ENCODE measurements at places on chromosomes 1 and 21.
A peak's percentile ranks its signal among the peaks of the same experiment; 100 is the strongest.

DNA sequence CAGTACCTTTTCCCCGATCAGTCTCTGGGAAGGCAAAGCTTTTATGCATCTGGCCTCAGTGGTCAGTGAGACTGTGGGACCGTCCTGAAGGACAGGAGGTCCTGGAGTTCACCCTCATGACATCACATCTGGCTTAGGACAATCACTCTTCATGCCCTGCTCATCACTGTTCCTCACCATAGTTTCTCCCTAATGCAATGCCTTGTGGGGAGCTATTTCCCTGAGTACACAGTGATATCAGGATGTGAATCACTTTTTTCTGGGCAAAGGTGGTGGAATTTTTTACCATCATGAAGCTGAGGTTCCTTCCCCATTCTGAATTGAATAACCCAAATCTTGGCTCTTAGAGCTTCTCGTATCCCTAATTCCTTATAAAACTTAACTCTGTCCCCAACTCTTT is 34.8 kb upstream of the CFAP126 start:
- DNase-seq: no peak

- DNase-seq: peak; percentile 6
These were observed 1.1 kb downstream of the AGTRAP start for GRCh38 chr1:11736746-11737639.

DNA sequence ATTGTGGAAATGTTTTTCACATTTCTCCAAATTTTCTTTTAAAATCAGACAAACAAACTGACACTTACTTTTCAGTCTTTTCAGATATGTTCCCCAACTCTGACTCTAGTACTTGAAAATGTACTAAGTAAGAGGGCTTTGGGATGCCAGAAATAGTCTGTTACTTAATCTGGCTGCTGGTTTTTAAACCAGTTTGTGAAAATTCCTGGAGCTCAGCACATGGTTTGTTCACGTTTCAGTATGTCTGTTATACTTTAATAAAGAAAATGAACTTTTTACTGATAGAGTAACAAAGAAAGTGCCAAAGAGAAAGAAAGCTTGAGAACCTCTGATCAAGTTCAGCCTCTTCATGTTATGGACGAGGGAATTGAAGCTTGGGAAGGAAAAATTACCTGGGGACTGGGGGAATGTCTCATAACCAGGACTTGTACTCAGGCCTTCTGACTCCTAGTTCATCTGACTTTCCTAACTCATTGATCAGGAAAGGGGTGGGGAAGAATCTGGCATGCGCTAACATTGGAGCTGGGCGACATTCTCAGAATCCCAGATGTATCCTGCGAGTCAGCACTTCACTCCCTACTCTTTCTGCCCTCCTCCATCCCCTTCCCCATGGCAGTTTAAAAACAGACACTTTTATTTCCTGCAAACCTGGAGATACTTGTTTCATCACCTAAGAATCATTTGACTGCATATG is 30.8 kb upstream of the DNAJC6 start:
- DNase-seq: no peak

DNA sequence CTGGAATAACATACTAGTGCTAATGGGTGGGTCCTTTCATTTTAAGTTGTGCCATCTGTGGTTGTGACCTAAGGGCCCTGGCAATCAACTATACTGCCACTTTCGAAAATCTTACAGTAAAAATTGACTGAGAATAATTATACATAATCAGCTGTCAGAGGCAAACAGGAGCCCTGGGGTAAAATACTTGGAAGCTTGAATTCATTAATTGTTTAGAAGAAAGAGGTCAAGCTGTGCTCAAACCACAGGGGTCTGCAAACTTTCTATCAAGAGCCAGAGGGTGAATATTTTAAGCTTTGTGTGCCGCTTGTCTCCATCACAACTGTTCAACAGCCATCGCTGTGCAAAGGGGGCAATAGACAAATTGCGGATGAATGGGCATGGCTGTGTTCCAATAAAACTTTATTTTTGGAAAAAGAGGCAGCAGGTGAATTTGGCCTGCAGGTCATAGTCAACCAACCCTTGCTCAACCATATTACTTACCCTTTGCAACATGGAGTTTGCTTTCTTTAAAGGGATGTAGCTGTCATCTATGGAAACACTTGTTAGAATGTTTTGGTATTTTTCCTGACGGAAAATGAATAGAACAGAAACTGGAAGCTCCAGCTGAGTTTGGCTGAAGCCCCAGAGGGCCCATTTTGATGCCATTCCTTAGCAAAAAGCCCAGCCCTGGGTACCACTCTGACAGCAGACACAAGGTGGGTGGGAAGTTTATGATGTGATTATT is 35.7 kb upstream of the USP1 start:
- no peak for DNase-seq

DNA sequence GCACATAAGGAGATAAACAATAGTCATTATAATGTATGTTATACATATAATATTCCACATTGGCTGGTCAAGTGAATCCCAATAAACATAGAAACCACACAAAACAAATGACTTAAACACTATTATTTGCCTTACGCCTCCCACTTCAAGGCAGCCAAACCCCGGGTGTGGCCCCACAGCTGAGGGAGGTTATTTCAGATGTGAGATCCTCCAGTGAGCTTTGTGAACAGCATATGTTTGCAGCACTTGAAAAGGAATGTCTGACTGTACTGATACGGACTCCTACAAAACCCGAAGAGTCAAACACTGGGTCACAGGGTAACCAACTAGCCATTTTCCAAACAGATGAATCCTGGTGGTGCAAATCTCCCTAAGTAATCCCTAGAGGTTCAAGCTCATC is 27.1 kb upstream of the DISP1 start:
- no peak for DNase-seq

DNA sequence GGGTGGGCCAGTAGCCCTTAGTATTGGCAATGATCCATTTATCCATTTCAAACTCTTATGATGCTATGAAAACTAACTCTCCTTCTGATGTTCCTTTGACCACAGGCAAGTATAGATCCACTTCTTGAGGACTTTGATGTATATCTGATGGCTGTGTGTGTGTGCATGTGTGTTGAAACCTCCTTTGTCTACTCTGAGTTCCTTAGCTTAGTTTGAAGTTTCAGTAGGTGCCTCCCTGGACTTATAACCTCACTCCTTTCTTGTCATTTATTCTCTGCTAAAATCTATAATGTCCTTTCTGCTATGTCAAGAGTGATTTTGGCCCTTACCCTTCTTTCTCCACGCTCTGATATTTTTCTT is 409.3 kb downstream of the PRDM2 start:
- DNase-seq: no peak

DNA sequence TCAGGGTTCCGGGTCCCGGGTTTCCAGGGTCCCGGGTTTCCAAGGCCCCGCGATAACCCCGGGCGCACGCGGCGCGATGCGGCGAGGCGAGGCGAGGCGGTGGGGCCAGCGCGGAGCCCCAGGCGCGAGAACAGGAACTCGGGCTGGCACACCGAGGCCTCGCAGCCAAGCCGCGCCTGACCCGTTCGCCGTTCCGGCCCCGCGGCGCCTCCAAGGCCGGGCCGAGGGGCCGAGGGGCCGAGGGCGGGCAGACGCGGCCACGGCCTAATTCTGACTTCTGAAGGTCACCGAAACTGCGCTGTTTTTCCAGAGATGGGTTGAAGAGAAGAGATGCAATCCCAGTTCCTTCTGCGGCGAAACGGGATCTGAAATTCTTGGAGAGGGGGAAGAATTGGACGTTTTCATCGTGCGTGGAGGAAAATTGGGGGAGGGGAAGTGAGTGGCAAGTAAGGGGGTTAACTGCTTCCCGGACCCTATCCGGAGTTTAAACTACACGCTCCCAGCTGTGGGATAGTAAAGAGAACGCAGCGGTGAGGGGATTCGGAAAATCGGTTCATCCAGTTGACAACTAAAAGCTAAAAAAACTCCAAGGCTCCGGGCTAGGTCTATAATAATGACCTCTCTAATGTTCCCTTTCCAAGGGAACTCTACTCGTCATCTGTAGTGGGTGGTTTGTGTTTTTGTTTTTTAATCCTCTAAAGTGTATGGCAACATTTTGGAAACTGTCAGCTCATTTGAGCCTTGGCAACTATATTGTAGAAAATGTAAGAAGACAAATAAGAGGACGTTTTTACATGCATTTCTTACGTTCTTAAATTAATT is 8.2 kb downstream of the TBX15 start:
- DNase-seq: no peak

DNA sequence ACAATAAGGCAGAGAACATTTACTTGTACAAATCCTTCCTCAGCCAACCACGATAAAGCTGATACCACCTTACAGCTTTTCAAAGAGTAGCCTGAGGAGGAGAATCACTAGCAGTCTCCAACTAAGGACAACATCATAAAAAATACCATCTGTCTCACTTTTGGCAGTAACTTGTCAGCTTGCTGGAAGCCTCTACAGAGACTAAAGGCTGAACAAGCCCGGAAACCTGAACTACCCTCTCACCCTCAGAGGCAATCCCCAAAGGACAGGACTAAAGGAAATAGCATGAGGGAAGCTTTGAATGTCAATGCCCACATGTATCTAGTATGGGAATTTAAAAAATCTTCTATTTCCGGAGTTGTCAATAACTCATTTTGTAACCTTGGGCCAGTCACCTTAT is 10.6 kb downstream of the SRSF4 start:
- no peak for DNase-seq

DNA sequence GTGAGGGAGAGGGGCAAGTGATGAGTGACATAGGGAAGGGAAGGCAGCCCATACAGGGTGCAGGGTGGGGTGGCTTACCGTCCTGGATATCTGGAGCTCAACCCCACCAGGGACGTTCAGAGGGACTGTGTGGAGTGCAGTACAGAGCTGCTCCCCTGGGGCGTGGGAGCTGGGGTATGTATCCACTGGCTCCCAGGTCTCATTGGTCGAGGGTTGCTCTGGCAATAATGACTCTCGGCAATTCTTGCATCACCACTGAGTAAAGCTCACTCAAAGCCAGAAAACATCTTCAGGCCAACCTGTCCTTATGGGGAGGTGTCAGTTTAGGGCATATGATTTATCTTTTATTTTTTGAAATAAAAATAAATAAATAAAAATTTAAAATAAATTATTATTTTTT is 43.2 kb upstream of the RUNX3 start:
- DNase-seq: no peak

DNA sequence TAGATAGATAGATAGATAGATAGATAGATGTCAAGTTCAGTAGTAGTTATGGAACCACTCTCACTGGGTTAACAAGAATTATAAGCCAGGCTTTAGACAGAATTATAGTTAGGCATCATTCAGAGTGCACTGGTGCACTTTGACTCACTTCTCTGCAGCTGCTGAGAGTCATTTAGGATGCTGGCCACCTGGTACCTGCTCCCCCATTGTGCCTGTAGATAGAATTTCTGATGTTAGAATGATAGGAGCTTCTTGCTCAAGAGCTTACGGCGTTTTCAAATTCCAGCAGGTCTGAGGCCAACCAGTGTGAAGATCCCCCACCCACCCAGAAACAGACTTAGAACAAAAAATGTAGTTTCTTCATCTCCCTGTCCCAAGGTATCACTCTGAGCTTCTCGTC is 107.8 kb upstream of the HMCN1 start:
- DNase-seq: no peak

- no peak for DNase-seq
These were observed 20.3 kb upstream of the FCRL4 start for GRCh38 chr1:157618190-157618589.

DNA sequence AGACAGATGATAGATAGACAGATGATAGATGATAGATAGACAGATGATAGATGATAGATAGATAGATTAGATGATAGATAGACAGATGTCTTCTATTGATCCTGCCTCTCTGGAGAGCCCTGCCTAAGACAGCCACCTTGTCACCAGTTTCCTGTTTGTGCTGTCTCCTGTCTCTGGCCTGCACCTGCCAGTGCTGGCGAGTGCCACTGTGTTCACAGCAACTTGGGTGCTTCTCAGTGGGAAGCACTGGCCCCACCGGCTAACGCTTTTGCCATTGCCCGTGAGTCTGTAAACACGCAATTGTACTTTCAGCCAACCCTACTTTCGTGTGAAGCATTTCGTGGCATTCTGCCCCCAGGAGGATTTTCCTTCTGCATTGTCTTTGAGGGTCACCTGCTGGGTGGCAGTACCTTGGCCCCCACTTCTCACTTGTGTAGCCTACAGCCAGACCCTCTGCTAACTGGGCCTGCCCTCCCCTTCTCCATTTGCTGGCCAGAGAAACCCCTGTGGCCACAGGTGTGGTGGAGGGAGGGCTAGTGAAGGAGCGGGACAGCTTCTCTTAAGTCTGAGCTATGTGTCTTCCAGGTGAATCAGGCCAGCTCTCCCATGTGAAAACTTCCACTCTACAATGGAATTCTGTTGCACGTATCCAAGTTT is 23.4 kb upstream of the PDE9A start:
- DNase-seq: no peak

GRCh38 chr1:159921700-159922504 is 3.4 kb downstream of the TAGLN2 start:
- peak; percentile 8 for DNase-seq

DNA sequence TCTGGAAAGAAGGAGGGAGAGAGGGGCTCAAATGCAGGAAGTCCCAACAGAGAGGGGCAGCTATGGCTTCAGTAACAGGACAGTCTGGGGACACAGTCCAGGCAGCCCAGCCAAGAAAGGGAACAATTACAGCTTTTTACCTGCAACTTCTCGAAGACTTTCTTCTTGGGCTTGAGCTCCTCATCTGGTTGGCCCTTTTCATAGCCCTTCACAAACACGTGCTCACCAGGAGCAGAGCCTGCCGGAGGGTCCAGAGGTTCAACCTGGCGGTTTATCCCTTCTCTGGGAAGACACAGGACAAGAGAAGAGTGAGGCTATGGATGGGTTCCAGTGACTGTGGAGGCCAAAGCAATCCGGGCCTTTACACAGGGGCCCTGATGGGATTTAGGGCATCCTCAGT is 37.9 kb downstream of the YARS1 start:
- no peak for DNase-seq

GRCh38 chr1:161962091-161962887 is 61.4 kb downstream of the OLFML2B start:
- no peak for DNase-seq

- no peak for DNase-seq
These were observed 85.9 kb upstream of the GADD45A start for GRCh38 chr1:67599085-67599484.

- no peak for DNase-seq
These were observed 118.3 kb downstream of the DHRS3 start for GRCh38 chr1:12499539-12500240.

GRCh38 chr1:99315305-99315704 is 51.0 kb downstream of the PLPPR4 start:
- DNase-seq: no peak

DNA sequence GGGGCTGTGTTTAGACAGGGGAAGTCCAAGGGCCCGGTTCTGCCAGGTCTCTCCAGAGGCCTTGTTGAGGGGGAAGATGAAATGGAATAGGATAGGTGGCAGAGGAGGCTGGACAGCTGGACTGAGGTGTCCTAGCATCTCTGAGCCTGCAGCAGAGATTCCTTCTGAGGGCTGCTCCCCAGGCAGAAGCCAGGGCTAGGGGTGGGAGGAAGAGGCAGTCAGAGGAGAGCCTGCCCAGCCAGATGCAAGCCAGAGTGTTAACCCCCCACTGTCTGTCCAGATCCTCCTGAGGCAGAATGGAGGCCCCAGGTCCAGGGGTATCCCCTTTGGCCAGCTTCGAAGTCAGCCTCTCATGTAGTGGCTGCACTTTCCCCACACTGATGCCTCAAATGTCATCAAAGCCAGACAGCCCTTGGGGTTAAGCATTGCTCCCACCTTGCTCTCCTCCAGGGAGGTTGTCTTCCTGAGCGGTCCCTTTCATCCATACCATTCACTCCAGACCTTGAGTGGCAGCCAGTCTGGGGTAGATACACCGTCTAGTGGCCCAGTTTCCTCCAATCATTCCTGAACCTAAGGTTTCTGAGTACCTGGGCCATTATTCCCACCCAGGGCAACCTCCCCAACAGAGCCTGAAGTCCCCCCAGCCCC is 1.7 kb downstream of the CSF1 start:
- DNase-seq: no peak

- no peak for DNase-seq
These were observed 461.3 kb downstream of the RPS6KC1 start for GRCh38 chr1:213512316-213512715.

- no peak for DNase-seq
These were observed 737 bp downstream of the HES4 start for GRCh38 chr1:998995-999724.

Data from HT-29 (cell line).